ENCODE measurements at places on chromosomes 11 and 22. TPM values are rescaled to one million over a fixed set of nuclear protein-coding genes. Genes with fewer than 3 reads are reported as not detected.

IGLL1 gene
- not detected for total RNA-seq

TSGA10IP gene
- not detected for total RNA-seq

FDXACB1 gene
- 4.3 TPM for total RNA-seq

DNA sequence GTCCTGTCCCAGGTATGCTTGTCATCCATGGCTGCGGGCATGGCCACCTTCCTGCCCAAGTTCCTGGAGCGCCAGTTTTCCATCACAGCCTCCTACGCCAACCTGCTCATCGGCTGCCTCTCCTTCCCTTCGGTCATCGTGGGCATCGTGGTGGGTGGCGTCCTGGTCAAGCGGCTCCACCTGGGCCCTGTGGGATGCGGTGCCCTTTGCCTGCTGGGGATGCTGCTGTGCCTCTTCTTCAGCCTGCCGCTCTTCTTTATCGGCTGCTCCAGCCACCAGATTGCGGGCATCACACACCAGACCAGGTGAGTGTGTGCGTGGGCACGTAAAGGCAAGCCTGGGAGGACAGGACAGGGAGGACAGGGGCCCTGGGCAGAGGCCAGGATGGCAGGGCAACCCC lies 42.4 kb downstream of the SLCO2B1 start:
- no peak for DNase-seq
- H3K27me3 ChIP-seq: no peaks in the 10 kb centered on the region
- H3K4me1 ChIP-seq: no peaks in the 10 kb centered on the region
- no peak overlapping the region for H3K4me3 ChIP-seq

SYT9 gene
- total RNA-seq: not detected
